ENCODE measurements at places on chromosomes 5 and 9.

DNA sequence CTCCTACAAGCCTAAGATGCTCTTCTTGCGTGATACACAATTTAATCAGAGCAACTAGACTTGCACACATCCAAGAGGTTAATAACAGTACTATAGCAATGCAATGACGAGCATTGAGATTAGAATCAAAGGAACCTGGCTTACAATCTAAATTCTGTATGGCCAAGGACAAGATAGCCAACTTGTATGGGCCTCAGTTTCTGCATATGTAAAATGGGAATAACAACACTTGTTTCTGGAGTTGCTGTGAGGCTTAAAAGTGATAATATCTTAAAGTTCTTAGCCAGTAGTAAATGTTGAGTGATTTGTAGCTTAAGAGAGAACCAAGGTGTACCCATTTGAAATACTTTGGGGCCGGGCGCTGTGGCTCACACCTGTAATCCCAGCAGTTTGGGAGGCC lies 2.2 kb upstream of the PUM3 start:
- DNase-seq = no peak

DNA sequence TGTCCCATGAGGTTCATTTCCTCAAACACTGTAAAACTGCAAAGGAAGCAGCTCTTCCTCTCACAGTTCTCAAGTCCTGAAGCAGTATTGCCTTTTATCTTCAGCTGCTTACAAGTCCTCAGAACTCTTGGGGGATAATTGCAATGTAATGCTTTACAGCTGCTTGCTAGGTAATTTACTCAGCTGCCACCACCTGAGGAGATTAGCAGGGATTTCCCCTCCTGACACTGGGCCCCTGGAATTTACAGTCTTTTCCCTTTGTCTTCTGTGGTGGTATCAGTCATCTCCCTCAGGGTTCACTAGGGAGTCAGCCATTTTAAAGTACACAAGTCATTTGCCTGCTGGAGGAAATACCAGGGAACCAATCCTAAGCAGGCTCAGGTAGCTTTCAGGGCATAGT lies 754.3 kb upstream of the GRAMD2B start:
- DNase-seq = no peak

- no peak for DNase-seq
These were observed 13.6 kb upstream of the AFAP1L1 start for GRCh38 chr5:149257889-149258705.

DNA sequence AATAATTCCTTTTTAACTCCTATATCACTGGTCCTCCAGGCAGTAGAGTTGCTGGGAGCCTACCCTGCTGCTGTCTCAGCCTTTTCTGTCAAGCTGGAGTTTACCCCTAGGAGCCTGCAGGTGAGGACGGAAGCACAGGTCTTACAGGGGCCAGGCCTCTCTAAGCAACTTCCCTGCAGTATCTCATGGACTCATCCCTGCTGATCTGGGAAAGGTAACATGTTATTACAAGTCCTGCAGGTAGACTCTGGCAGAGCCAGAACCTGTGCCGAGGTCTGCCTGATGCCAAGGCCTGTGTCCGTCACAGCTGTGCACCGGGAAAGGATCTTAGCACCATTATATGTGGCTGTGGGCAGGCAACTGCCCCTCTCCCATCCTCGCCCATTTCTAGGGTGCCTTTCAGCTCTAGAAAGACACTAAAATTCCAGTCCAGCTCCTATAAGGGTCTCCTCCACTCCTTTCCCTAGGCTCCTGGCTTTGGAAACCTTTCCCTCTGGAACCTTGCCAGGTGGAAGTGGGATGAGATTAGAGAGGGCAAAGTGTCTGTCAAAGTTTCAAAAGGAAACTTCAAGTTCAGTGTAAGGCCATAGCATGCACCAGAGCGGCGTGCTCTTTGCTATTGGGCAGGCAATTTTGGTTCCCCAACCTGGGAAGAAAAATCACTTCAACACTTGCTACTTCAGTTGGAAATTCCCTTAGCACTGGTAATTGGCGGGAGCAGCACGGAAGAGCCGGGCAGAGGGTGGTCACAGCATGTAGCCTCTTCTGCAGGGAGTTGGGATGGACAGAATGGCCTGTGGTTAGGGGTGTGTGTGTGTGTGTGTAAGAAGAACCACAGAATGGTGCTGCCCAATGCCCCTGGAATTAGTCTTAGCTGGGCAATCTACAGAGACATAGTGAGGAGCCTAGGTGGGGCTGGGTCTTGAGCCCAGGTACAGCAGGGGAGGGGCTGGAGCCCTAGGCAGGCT lies 17.5 kb downstream of the TMEM171 start:
- DNase-seq = no peak

DNA sequence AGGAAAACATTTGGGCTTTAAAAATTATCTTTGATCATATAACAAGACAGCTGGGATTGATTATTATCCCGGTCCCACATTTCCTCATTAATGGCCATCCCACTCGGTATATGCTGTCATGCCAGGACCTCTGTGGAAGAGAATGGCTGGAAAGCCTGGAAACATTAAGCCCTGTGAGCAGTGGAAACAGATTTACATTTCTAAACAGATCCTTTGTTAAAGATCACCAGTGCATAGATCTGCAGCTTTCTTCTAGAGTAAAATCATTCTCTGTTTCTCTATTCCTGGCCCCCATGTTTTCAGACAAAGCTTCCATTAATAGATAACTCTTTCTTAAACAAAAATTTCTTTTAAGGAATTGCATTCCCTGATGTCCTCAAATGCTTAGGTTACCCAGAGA lies 152.2 kb downstream of the CAVIN4 start:
- no peak for DNase-seq

Measured in GM10248 (cell line).